ENCODE measurements at places on chromosomes 1 and 21.
A peak's percentile ranks its signal among the peaks of the same experiment; 100 is the strongest.

GRCh38 chr1:209583408-209583807 is at the start of gene CAMK1G:
Gene CAMK1G, plus strand, starts transcription at chr1:209583714. Its CDS starts 11,270 bp downstream, at chr1:209594984.
- peak; percentile 57 for DNase-seq

GRCh38 chr1:58874757-58875755 is 91.2 kb upstream of the JUN start:
- peak; percentile 46 for DNase-seq

- DNase-seq = peak; percentile 56
Observed at GRCh38 chr1:45009956-45010854, 919 bp downstream of the HECTD3 start.

- DNase-seq = no peak
Observed at GRCh38 chr1:204385727-204386126, 25.9 kb downstream of the PPP1R15B start.

- DNase-seq = no peak
Observed at GRCh38 chr21:45941717-45942546, 39.6 kb upstream of the COL6A1 start.

DNA sequence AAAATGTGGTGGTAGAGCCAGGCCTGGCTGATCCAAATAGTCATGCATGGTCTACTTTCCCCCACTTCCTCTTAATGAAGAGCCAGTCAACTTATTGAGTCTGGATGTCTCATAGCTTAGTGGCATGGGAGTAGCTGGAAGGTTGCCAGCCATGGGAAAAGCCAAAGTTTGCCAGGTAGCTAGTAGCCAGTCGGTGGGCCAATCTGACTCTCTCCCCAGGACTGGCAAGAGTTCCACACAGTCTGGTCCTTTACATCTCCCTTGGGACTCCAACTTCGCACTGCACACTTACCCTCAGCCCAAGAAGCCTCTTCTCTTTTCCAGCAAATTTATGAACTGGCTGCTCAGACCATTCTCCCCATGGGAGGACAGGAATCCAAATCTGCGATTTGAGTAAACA is 8.3 kb downstream of the WARS2 start:
- no peak for DNase-seq

GRCh38 chr1:34754964-34755637 is at the start of gene GJB5:
Gene GJB5, plus strand, starts transcription at chr1:34755047. Its CDS starts 2,284 bp downstream, at chr1:34757331.
- DNase-seq = no peak

GRCh38 chr1:203183828-203184227 is 2.7 kb downstream of the CHI3L1 start:
- no peak for DNase-seq

DNA sequence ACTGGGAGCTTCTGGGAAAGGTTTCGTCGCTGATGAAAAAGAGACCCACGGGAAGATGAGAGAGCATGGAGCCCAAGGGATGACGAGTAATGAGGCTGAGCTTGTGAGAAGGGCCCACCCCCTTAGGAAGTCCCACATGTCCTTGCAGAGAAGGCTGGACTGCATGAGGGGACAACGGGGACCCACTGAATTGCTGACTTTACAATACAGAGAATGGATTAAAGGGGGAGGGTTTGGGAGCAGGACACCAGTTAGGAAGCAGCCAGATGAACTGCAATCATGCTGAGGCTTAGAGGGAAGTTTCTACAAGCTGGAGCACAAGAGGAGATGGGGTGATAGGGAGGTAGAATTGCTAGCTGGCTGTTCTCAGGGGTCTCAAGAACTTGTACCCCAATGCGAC is 5.5 kb upstream of the TMEM51 start:
- DNase-seq = no peak

DNA sequence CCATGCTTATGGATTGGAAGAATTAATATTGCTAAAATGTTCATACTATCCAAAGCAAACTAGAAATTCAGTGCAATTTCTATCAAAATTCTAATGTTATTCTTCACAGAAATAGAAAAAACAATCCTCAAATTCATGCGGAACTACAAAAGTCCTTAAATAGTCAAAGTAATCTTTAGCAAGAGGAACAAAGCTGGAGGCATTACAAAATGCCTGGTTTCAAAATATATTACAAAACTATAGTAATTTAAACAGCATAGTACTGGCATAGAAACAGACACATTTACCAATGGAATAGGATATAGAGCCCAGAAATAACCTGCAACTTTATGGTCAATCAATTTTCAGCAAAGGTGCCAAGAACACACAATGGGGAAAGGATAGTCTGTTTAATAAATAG is 3.8 kb downstream of the CTSS start:
- no peak for DNase-seq

GRCh38 chr1:77051425-77051824 is 167.8 kb downstream of the PIGK start:
- DNase-seq = no peak

DNA sequence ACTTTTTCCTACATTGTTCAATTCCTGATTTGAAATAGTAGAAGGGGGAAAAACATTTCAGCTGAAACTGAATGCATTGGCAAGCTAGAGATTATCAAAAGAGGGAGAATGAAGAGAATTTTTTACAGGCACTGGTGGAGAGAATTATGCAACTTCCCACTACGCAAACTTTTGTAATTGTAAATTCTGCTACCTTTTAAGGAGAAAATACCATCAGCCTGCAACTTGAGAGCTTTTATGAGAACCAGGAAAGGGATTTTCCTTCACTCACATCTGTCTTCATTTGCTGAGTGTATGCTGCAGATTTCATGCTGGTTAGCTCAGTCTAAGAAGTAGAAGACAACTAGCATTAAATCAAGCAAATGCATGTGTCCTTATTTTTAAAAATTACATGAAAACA is 43.7 kb downstream of the ADAMTS1 start:
- DNase-seq = no peak

GRCh38 chr1:234123867-234124266 is 219.4 kb downstream of the SLC35F3 start:
- no peak for DNase-seq

Data from SK-N-SH (cell line).